ENCODE measurements at places on chromosomes 16 and 17. TPM values are rescaled to one million over a fixed set of nuclear protein-coding genes. Genes with fewer than 3 reads are reported as not detected.

- no peaks in the 10 kb centered on the region for H3K36me3 ChIP-seq
- H3K27ac ChIP-seq, result no peak overlapping the region
- no peak overlapping the region for H3K4me3 ChIP-seq
Measured at GRCh38 chr16:66474750-66475199, 47.7 kb downstream of the BEAN1 start.

DNA sequence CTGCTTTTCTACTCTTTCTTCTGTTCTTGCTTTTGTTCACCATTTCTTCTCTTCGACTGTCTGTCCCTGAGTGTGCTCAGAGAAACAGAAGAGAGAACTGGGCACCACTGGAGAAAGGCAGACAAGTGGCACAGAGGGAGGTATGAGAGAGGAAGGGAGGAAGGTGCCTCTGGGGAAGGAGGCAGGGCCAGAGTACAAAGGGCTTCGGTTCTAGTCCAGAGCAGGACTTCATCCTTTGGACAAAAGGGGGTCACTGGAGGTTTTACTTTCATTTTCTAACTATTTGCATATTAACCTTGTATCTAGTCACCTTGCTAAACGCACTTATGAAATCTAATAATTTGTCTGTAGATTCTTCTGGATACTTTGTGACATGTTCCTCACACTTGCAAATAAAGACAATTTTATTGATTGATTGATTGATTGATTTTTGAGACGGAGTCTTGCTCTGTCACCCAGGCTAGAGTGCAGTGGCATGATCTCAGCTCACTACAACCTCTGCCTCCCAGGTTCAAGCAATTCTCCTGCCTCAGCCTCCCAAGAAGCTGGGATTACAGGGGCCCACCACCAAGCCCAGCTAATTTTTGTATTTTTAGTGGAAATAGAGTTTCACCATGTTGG lies 13.5 kb downstream of the ITGB4 start:
- no peak for DNase-seq
- no peak overlapping the region for H3K27ac ChIP-seq
- peaks cover 69% of the 10 kb centered on the region for H3K36me3 ChIP-seq
- no peaks in the 10 kb centered on the region for H3K4me1 ChIP-seq
- no peaks in the 10 kb centered on the region for H3K27me3 ChIP-seq
- no peak overlapping the region for H3K4me3 ChIP-seq

- no peaks in the 10 kb centered on the region for H3K36me3 ChIP-seq
- H3K4me1 ChIP-seq, result peaks cover 6% of the 10 kb centered on the region
Measured at GRCh38 chr17:19867329-19868078, at the start of gene ULK2. TSS of gene ULK2 (minus strand) at chr17:19867936. CDS start at chr17:19867417, 519 bp downstream.

DNA sequence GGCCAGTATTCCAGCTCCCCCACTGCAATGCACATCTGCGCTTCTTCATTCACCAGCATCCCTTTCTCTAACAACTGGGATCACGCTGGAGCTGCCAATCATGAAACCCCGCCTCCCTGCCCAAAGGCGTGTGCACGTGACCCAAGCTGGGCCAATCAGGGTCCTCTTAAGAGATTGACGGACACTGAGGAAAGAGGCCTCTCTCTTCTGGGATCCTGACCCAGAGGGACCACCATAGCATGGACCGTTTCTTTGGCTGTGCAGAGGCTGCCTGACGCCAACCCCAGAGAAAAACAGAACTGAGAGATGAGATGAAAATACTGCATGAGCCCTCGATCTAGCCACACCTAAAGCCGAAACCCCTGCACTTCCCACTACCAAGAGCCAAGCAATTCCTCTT lies 32.0 kb downstream of the COTL1 start:
- no peak overlapping the region for H3K27ac ChIP-seq
- no peaks in the 10 kb centered on the region for H3K4me1 ChIP-seq
- no peak overlapping the region for H3K4me3 ChIP-seq

DNA sequence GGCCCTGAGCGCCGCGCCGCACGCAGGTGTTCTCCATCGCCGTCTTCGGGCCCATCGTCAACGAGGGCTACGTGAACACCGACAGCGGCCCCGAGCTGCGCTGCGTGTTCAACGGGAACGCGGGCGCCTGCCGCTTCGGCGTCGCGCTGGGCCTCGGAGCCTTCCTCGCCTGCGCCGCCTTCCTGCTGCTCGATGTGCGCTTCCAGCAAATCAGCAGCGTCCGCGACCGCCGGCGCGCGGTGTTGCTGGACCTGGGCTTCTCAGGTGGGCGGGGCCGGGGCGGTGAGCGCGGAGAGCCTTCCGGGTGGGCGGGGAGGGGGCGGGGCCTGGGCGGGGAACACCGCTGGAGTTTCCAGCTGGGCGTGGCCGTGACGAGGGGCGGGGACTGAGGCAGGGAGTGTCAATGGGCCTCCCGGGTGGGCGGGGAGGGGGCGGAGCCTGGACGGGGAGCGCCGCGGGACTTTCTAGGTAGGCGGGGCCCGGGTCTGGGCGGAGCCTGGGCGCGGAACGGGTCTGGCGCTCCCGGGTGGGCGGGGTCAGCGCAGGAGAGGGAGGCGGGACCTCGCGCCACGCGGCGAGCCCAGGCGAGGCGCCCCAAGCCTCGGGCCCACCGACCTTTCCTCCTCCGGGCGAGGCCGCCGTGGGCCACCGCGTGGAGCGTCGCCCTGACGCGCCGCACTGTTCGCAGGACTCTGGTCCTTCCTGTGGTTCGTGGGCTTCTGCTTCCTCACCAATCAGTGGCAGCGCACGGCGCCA lies 2.4 kb downstream of the SYNGR3 start:
- H3K4me1 ChIP-seq, result peaks cover 4% of the 10 kb centered on the region
- DNase-seq, result peak; percentile 63
- no peak overlapping the region for H3K27ac ChIP-seq
- no peak overlapping the region for H3K4me3 ChIP-seq
- H3K36me3 ChIP-seq, result no peaks in the 10 kb centered on the region

- no peaks in the 10 kb centered on the region for H3K36me3 ChIP-seq
- peaks cover 26% of the 10 kb centered on the region for H3K27me3 ChIP-seq
- H3K4me1 ChIP-seq, result no peaks in the 10 kb centered on the region
- no peak overlapping the region for H3K4me3 ChIP-seq
- H3K27ac ChIP-seq, result no peak overlapping the region
Measured at GRCh38 chr17:78607038-78607437, 29.8 kb upstream of the DNAH17 start.

- no peaks in the 10 kb centered on the region for H3K27me3 ChIP-seq
- DNase-seq, result no peak
- peaks cover 6% of the 10 kb centered on the region for H3K4me1 ChIP-seq
- H3K4me3 ChIP-seq, result no peak overlapping the region
- no peak overlapping the region for H3K27ac ChIP-seq
Measured at GRCh38 chr17:31724026-31724425, 135.0 kb downstream of the COPRS start.

GRCh38 chr17:6797718-6798351 lies 21.8 kb downstream of the FBXO39 start:
- no peaks in the 10 kb centered on the region for H3K36me3 ChIP-seq
- peaks cover 20% of the 10 kb centered on the region for H3K4me1 ChIP-seq
- no peaks in the 10 kb centered on the region for H3K27me3 ChIP-seq
- DNase-seq, result peak; percentile 46

The APOH gene
- not detected for total RNA-seq

DNA sequence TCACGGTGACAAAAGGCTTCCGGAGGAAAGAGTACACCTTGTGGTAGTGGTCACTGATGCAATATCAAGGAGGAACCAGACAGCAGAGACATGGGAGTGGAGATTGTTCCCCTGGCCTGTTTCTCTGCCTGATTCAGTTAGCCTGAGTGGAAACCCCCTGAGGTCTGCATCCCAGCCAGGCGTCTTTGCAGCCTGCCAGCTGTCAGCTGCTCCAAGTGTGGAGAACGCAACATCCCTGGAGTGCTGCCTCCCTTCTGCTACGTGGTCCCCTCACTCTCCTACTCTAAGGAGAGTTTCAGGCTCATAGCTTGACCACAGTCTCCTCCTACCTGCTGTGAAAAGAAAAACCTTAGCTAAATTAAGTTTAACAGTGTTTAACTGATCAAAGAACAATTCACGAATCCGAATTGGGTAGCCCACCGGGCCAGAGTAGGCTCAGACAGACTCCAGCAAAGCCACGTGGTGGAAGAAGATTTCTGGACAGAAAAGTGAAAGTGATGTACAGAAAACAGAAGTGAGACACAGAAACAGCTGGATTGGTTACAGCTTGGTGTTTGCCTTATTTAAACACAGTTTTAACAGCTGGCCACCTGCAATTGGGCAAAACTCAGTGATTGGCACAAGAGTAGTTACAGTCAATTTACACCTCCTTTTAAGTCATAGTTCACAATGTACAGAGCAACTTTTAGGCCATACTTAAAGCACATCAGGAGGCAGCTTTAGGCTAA lies 188.6 kb downstream of the DNAH9 start:
- H3K4me1 ChIP-seq, result no peaks in the 10 kb centered on the region
- H3K36me3 ChIP-seq, result no peaks in the 10 kb centered on the region
- H3K27me3 ChIP-seq, result no peaks in the 10 kb centered on the region
- no peak overlapping the region for H3K27ac ChIP-seq
- DNase-seq, result no peak

DNA sequence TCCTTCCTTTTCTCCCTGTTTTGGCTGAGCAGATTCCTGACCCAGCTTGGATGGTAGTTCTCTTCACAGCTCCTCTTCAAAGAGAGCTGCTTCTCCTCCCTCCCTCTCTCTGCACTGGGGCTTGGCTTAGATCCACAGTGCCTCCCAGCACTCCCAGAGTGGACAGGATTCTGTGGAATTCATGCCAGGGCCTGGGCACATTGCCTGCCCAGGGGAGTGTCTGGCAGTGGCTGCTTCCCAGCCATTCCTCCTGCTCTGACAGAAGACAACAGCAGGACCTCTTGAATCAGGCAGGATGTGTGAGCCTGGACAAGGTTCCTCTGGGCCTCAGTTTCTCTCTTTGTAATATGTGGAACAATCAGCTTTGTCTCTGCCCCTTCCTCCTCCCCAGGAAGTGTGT lies 4.5 kb upstream of the MMP28 start:
- no peaks in the 10 kb centered on the region for H3K36me3 ChIP-seq
- no peak overlapping the region for H3K4me3 ChIP-seq
- H3K27ac ChIP-seq, result no peak overlapping the region
- no peaks in the 10 kb centered on the region for H3K27me3 ChIP-seq

DNA sequence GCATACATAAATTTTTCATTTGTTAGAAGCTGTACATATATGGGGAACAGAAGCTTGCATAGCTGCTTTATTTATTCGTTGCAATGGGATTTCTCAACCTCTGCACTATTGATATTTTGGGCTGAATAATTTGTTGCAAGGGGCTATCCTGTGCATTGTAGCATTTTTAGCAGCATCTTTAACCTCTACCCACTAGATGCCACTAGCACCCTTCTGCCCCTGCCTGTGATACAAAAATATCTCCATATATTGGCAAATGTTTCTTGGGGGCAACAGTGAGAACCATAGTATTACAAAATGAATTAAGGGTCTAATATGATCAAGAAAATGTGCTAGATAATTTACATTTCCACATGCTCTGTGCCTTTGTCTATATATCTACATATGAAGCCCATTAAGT lies 1401.0 kb downstream of the CDH11 start:
- H3K36me3 ChIP-seq, result no peaks in the 10 kb centered on the region
- no peaks in the 10 kb centered on the region for H3K27me3 ChIP-seq
- H3K4me3 ChIP-seq, result no peak overlapping the region

- H3K27ac ChIP-seq, result no peak overlapping the region
- no peak overlapping the region for H3K4me3 ChIP-seq
- no peaks in the 10 kb centered on the region for H3K36me3 ChIP-seq
- H3K4me1 ChIP-seq, result peaks cover 26% of the 10 kb centered on the region
Measured at GRCh38 chr17:17514993-17515933, 19.1 kb upstream of the RASD1 start.

- no peaks in the 10 kb centered on the region for H3K27me3 ChIP-seq
- H3K27ac ChIP-seq, result no peak overlapping the region
- peaks cover 4% of the 10 kb centered on the region for H3K36me3 ChIP-seq
- no peaks in the 10 kb centered on the region for H3K4me1 ChIP-seq
Measured at GRCh38 chr16:88711750-88712340, 5.5 kb downstream of the CTU2 start.

- no peaks in the 10 kb centered on the region for H3K4me1 ChIP-seq
- no peaks in the 10 kb centered on the region for H3K36me3 ChIP-seq
- DNase-seq, result no peak
- no peak overlapping the region for H3K4me3 ChIP-seq
Measured at GRCh38 chr16:749010-749409, 8.2 kb upstream of the CIAO3 start.

DNA sequence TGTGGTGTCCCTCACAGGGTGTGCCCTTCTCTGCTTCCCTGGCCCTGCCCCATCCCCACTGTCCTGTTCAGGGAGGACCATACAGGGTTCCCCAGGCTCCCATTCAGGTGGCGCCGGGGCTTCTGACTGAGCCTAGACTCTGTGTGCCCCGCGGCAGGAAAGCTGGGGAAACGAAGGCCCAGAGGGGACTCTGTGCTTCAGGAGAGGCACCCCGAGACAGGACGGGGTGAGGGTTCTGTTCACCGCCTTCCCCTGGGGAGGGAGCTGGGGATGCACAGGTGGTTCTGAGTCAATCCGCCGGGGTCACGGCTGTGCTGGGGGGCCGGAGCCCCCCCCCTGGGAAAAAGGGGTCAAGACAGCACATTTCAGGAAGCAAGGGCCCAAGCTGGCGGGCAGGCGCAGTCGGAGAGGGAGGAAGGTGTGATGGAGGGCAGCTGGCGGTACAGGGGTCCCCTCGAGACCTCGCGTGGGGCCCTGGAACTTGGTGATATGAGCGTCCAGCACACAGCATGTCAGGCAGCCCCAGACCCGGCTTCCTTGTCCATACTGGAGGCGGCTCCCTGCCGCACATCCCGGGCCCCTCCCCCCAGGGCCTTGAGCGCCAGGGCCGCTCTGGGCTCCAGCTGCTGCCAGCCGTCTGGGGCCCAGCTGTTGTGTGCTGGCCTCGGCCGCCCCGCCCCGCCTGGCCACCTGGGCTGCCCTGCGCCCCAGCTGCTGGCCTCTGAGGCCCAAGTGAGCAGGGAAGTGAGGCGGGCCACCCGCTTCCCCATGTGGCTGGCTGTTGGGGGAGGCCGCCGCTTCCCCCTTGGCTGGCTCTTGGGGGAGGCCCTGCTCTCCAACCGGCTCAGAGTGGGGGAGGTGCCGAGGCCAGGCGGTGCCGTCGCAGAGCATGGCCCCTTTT lies 5.6 kb upstream of the NOTUM start:
- H3K36me3 ChIP-seq, result no peaks in the 10 kb centered on the region
- no peaks in the 10 kb centered on the region for H3K4me1 ChIP-seq
- no peak overlapping the region for H3K4me3 ChIP-seq
- no peak overlapping the region for H3K27ac ChIP-seq
- no peak for DNase-seq

GRCh38 chr17:7183433-7184090 lies 4.4 kb upstream of the ASGR1 start:
- no peak for DNase-seq
- no peaks in the 10 kb centered on the region for H3K27me3 ChIP-seq
- no peak overlapping the region for H3K27ac ChIP-seq
- H3K4me3 ChIP-seq, result no peak overlapping the region
- no peaks in the 10 kb centered on the region for H3K36me3 ChIP-seq
- no peaks in the 10 kb centered on the region for H3K4me1 ChIP-seq
